ENCODE measurements at places on chromosomes 2 and 18.
A peak's percentile ranks its signal among the peaks of the same experiment; 100 is the strongest.

DNA sequence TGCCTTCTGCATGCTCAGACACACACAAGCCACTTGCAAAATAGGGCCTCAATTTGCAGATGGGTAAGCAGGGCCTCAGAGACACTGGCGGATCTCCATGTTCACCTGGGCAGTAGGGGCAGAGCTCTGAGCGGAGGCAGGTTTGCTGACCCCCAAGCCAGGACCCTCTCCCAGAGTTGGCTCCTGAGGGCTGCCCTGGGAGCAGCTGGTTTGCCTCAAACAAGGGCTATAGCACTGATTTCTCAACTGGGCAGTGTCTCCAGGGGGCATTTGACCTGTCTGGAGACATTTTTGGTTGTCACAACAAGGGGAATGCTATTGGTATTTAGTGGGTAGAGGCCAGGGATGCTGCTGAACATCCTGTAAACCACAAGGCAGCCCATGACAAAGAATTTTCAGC is 11.6 kb downstream of the GLI2 start:
- DNase-seq = no peak

DNA sequence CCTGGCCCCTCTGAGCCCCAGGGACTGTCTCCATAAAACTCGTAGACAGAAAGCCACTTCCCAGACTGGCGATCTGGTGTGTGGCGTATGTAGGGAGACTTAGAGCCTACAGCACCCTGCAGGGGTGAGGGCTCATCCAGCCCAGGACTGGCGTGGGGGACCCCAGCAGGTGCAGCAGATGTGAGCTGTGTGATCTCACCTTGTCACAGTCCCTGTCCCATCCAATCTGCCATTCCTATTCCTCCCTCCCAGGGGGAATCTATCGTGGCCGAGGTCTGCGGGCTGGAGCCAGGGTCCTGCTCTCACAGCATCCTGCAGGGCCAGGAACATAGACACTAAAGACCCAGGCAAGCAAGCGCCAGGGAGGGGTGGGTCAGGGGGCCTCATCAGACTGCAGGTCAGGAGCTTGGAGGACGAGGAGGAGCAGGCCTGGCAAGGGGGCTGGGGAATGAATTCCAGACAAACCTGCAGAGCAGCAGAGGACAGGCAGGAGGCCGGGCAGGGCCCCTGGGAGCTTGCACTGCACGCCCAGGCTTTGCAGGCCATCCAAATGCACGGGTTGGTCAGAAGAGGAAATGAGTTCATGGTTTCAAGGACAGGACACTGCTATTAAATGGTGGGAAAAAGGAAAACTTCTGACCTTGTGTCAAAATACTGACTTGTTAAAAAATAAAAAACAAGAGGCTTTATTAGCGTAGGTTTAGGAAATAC is 32.5 kb downstream of the HS6ST1 start:
- no peak for DNase-seq

- no peak for DNase-seq
Measured at GRCh38 chr2:210611466-210611865, 55.1 kb downstream of the CPS1 start.

GRCh38 chr2:238888781-238889180 is 40.9 kb downstream of the TWIST2 start:
- no peak for DNase-seq

DNA sequence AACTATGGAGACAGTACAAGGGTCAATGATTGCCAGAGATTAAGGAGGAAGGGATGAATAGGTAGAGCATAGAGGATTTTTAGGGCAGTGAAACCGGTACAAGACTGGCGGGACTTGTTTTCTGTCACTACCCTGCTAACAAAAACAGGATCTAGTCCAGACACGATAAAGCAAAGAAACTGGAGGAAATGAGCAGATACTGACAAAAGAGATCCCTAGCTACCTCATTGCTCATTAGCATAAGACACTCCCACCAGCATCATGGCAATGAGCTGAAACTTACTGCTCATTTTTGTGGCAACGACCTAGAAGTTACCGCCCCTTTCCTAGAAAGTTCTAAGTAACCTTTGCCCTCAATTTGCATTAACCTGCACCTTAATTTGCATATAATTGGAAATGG is 131.2 kb downstream of the ETAA1 start:
- no peak for DNase-seq

DNA sequence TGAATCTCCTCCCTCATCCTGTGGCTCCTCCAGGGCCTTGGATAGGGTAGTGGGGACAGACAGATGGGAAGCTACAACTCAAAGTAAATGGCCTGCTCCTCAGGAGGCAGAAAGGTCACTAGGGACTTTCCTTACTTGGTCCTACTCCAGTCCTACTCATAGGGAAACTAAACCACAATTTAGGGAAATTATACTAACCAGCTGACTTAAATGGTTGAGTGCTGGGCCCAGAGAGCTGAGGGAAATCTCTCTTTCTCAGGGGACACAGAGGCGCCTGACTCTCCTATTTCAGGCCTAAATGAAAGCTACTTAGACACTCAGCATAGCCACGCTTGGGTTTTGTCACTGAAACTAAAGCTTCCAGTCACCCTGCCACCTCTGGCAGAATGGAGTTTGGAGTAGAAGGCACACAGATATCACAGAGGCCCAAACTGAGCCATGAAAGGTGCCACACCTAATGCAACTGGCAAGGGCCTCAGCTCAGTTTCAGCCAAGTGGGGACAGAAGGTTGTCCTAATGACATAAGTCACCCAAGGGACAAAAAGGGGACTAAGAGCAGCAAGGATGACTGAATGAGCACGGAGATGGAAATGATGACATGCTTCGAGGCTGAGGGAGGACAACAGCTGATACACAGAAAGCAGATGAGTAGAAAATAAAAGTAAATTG is 24.0 kb downstream of the CERKL start:
- DNase-seq = no peak

- no peak for DNase-seq
Measured at GRCh38 chr2:208255557-208256106, 761 bp upstream of the IDH1 start.

GRCh38 chr2:63651356-63651755 is 62.6 kb downstream of the MDH1 start:
- DNase-seq = no peak

GRCh38 chr2:72938455-72938854 is 21.1 kb downstream of the EMX1 start:
- no peak for DNase-seq

- DNase-seq = no peak
Measured at GRCh38 chr2:9114458-9114857, 92.2 kb upstream of the ASAP2 start.

- no peak for DNase-seq
Measured at GRCh38 chr2:147110317-147110716, 734.5 kb upstream of the ACVR2A start.

DNA sequence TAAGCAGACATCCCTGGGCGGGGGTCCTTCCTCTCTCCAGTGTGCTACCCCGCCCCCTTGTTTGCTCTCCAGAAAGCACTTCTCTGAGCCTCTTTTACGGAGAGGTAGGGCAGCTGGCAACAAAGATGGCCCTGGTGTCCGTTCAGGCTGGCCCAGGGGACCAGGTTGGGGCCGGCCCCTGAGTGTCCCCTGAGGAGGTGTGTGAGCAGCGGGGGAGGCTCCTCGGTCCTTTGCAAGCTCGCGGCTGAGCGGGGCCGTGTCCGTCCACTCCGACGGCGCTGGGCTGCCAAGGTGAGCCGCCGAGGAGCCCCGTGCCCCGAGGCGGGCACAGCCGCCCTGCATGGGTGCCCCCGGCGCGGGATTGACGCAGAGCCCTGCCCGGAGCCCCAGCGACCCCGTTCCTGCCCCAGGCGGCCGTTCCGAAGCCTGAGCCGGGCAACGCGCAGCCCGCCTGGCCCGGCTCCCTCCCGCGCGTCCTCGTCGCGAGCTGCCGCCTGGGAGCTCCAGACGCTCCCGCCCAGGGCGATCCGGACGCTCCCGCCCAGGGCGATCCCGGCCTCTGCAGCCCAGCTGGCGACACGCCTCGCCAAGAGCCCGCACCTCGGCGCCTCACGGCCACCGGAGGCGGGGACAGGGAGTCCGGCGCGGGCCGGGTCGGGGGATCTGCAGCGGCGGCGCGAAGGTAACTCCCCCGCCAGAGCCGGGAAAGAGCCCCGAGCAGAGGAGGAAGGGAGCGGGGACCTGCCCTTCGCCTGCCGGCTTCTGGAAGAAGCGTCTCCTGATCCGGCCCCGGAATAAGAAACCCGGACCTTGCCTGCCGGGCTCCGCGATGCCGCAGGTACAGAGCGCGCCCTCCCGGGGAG is at the start of gene PROKR1:
TSS of gene PROKR1 (plus strand) at position 569 of the 863 bp plus-strand sequence. CDS start 2,243 bp downstream, outside the sequence.
- no peak for DNase-seq

- no peak for DNase-seq
Measured at GRCh38 chr2:48145845-48146452, 239.7 kb upstream of the FBXO11 start.

DNA sequence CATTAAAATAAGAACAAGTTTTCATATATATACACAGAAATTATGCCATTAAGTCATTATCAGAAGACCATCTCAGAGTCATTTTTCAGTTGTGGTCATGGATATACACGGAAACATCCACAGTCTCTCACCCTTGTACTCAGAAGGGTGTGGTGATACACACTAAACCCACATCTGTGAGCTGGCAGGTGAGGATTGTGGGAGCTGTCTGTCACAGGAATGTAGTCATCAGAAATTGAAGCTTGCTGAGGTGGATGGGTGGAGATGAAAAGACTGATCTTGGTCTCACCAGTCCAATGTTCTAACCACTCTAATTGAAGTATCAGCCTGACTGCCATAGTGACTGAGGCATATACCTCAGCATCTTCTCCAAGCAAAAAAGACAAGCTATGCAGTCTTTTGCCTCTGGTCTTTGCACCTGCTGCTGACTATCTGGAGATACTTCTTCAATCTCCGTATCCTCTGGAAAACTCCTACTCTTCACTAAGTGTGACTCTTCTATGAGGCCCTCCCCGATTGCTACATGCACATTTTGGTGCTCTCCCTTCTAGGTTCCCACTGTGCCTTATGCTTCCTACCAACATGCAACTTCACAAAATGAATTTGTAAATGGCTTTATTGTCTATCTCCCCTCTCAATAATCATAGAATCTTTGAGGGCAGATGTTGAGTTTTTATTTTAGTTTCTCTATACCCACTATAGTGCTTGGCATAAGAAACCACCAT is 232.8 kb downstream of the DYM start:
- no peak for DNase-seq

DNA sequence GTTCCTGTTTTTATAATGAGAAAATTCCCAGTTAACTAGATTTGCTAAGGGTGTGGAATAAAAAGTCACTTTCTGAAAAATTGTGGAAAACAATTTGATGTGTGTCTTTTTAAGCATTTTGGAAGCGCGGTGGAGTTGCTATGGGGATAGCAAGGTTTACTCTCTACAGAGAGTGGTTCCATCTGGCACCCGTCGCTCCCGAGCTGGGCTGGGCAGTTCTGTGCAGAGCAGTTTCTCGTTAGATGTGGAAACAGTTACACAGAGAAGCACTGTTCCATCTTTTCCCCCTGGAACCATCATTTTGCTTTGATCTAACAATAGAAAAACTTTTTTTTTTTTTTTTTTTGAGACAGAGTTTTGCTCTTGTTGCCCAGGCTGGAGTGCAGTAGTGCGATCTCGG is 17.4 kb downstream of the LDLRAD4 start:
- no peak for DNase-seq

GRCh38 chr2:171893196-171893823 is 734 bp downstream of the SLC25A12 start:
- peak; percentile 23 for DNase-seq

DNA sequence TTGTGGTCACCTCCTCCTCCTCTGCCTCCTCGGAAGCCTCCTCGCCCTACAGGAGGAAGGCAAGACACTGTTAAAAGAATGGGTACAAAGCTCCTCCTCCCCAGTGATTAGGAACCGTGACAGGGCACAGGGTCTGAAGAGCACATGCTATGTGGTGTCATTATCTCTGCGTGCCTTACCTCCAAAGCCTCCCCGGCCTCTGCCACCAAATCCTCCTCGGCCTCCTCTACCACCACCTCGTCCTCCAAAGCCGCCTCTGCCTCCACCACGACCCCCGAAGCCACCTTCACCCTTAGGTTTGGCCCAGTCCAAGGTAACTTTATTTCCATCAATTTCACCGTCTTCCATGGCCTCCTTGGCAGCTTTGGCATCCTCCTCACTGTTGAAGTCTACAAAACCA is 9.1 kb downstream of the NCL start:
- DNase-seq = no peak

- DNase-seq = no peak
Measured at GRCh38 chr2:114709936-114710850, 267.8 kb downstream of the DPP10 start.

- peak; percentile 84 for DNase-seq
Measured at GRCh38 chr2:10124538-10125045, 2.1 kb downstream of the RRM2 start.

- no peak for DNase-seq
Measured at GRCh38 chr2:9708683-9709538, 78.1 kb upstream of the YWHAQ start.

DNA sequence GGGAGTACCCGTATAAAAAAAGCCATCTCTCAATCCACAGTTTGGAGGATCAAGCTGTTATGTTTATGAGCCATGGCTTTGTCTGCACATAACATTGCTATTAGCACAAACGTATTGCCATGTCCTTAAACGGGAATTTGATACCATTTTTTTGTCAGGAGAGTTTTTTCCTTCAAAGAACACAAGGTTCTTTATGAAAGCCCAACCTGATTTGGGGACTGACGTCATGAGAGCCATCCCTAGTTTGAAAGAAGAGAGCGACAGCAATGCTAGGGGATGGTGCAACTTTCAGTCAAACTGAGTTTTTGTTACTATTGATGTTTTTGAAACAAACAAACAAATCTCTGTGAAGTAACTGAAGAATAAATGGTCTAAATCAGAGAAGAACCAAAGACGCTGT is 376.6 kb downstream of the EIPR1 start:
- no peak for DNase-seq

- no peak for DNase-seq
Measured at GRCh38 chr2:82155469-82155868, 1850.9 kb upstream of the LRRTM1 start.

DNA sequence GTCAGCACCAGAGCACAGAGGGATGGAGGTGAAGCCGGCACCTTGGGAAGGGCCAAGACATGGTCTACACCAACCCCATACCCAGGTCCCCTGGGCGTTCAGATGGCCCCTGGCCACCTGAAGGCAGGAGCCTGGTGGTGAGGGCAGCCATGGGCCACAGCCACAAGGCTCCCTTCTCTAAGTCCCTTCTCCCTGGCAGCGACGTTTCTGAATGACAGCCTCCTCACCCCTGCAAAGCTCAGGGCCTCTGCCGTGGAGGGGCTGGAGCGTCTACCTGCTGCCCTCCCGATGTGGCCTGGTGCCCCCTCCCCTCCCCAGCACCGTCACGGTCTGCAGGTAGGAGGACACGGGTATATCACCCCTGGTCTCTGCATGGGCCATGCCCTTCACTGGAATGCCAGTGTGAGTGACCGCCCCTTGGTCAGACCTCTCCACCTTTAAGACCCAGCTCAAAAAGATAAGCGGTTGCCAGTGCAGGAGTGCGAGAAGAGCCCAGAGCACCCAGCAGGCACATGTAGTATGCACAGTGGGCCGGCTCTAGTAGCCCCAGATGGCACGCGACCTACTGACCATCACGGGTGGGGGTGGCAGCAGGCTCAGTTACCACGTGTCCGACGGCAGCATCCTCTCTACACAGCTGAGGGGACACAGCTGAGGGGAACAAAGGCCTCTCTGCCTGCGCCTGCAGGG is 46.6 kb downstream of the HS6ST1 start:
- DNase-seq = no peak
